ENCODE measurements at places on chromosomes 16 and 17.

GRCh38 chr16:13414154-13414553 is 505.8 kb upstream of the ERCC4 start:
- no peak for DNase-seq

- DNase-seq: no peak
Measured at GRCh38 chr17:50790618-50791017, 23.3 kb upstream of the ANKRD40CL start.

GRCh38 chr16:5905935-5906334 is 808.3 kb upstream of the EEF2KMT start:
- no peak for DNase-seq

- DNase-seq: no peak
Measured at GRCh38 chr17:72525225-72526015, 404.6 kb downstream of the SOX9 start.

DNA sequence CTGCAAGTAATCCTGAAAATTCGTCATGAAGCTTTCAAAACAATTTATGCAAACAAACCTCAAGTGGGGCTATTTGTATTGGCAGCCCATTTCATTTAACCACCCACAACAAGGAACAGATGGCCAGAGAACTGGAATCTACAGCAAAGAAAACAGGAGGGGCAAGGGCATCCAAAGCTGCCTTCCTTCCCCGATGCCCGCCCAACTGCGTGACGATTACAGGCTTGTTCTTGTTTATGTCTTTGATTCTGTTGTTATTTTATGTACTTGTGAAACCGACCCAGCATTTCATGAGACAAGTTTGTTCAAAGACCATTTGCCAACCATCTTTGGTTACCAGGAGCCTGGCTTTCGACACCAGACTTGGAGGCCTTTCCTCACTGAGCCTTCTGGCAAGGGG is 59.1 kb upstream of the IRX6 start:
- DNase-seq: no peak

DNA sequence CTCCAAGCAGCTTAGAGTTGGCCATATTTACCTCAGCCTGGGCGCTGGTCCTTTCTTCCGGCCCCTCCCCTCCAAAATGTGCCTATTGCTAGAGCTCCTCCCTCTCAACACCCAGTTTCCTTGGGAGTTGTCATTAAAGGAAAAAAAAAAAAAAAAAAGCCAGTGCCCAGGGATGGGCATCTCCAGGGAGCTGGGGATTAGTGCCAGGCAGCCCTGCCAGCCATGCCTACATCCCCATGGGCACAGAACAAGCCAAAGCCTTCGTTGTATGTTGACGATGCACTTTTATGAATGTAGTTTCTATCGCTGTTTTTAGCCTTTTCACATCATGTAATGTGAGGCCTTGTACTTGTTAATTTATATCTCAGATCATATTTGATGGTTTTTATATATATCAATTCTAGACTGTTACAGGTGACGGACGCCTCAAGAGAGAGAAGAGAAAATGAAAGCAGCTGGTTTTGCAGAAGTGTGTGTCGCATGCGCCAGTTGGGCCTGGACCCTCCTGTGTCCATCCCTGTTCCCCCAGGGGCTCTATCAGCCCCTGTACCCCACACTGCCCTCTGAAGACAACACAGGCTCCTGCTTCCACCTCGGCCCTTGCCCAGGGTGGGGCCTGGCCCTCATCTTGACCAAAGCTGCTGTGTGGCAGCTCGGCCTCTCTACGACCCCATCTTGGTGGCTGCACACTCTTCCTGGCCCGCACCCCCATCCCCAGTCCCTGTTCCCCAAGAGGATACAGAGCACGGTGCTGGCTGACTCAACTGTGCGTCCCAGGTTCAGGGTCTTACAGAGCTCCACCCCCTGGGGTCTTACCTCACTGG is 4.8 kb downstream of the LIMD2 start:
- peak; percentile 39 for DNase-seq

GRCh38 chr16:72198021-72198711 is 26.2 kb upstream of the PMFBP1 start:
- no peak for DNase-seq

- no peak for DNase-seq
Measured at GRCh38 chr17:77734371-77735080, 224.0 kb upstream of the TNRC6C start.

GRCh38 chr16:68786685-68787418 is 49.8 kb downstream of the CDH1 start:
- no peak for DNase-seq

GRCh38 chr17:50035945-50036344 is 20.0 kb upstream of the ITGA3 start:
- DNase-seq: no peak

- DNase-seq: no peak
Measured at GRCh38 chr16:85651629-85652430, 36.9 kb downstream of the GINS2 start.

DNA sequence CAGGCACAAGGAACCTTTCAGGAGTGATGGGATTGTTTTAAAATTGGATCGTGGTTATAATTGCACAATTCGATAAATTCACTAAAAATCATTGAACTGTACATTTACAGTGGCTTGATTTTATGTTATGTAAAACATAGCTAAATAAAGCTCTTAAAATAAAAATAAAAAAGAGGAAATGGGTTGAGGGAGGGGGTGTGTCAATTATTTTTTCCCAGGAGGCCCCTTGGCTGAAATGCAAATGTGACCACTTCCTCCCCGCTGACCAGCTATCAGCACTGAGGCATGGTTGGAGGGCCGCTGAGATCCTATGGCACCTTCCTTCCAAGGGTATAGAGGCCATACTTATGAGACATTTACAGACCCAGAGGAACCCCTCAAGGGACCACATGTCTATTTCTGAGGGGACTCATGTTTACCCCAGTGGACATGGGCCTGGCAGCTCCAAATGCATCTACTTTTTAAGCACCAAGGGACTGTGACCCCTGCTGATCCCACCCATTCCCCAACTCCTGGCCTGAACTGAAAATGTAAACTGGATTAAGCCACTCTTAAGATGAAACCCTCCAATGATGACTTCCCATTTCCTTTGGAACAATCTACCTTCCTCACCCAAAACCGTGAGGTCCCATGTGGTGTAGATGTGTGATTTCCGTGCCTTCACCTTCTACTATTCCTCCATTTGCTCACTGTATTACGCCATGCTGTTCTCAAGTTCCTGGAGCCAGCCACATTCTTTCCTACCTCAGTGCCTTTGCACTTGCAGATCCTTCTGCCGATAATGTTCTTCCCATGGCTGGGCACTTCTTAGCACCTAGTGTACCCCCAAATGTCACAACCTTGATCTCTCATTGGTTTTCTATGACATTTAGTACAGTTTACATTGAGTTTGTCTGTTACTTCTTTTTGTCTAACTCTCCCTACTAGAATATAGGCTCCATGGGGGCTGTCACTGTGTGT is 2.8 kb upstream of the IL21R start:
- DNase-seq: peak; percentile 63

DNA sequence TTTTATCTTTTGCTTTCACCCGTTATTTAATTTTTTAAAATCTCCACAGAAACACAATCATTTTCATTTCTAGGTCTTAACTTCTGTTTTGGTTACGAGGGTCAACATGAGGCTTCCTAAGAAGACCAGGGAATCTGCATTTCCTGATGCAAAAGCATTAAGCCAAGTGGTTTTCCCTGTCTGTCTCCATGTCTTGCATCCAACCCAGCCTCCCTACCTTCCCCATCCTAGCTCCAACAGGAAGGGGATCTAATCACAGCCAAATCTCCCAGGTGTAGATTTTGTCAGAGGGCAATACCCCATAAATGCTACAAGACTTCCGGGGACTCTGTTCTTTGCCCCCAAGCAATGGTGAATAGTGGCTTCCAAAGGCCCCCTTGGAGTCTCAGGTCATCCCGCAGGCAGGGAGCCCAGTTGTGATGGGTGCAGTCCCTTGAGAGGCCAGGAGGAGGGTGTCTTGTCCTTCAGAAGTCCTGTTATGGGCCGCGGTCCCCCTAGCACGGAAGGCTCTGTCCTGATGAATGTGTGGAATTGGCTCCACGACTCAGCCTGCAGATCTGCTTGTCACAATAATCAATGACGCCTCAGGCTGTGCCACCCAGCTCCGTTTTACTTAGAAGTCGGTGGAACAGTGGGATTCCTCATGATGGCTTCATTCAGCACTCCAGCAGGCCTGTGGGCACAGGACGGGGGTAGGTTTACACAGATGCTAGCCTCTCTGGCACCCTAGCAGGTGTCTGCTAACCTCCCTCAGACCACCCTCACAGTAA is 141.1 kb downstream of the RGS9 start:
- peak; percentile 16 for DNase-seq

DNA sequence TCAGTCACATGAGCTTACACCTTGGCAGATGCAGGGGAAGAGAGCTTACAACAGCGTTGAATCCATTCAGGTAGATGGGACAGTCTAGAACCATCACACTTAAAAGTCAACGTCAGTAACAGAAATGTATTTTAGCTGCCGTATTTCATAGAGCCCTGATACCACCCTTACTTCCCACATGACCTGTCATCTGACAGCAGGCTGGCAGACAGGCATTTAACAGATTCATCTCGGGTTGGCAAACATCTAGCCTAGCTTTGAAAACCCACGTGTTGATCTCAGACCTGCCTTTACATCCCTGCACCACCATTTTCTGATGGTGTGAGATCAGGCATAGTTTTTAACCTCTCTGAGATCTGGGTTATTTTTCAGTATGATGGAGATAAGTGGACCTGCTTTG is 177.9 kb upstream of the HSBP1 start:
- DNase-seq: no peak

- no peak for DNase-seq
Measured at GRCh38 chr17:49436174-49436573, 21.5 kb upstream of the PHB1 start.

GRCh38 chr17:46771561-46772474 is 46.7 kb downstream of the WNT3 start:
- peak; percentile 30 for DNase-seq

DNA sequence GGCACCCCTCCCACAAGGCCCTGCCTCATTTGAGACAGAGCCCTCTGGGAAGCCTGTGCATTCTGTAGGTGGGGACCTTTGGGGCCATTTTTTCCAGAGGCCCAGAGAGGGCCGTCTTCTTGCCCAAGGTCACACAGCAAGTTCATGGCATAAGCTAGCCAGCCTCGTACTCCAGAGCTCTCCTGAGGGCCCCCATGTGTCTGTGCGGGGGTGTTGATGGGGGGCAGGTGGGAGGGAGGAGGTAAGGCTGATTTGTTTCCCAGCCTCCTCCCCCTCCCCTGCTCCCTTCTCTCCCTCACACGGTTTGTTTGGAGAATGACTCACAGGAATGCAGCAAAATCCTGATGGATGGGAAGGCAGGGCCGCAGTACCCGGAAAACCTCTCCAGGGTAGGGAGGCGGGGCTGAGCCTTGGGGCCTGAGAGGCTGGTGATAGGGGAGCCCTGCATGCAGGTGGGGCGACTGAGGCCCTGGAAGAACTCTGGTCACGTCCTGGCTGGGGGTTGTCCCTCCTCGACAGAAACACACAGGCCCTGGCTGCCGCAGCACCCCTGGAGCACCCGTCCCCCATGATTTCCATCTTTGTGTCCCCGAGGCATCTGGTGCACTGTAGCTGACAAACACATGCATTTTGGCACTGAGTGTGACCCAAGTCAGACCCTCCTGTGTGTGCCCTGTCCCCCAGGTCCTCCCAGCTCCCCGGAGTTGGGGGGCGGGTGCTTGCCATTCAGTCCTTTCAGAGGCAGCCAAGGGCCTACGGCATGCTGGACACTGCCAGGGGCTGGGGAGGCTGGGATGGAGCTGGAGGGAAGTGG is 29.7 kb downstream of the RAI1 start:
- DNase-seq: no peak

GRCh38 chr17:37082311-37082860 is 133.6 kb downstream of the AATF start:
- DNase-seq: no peak

DNA sequence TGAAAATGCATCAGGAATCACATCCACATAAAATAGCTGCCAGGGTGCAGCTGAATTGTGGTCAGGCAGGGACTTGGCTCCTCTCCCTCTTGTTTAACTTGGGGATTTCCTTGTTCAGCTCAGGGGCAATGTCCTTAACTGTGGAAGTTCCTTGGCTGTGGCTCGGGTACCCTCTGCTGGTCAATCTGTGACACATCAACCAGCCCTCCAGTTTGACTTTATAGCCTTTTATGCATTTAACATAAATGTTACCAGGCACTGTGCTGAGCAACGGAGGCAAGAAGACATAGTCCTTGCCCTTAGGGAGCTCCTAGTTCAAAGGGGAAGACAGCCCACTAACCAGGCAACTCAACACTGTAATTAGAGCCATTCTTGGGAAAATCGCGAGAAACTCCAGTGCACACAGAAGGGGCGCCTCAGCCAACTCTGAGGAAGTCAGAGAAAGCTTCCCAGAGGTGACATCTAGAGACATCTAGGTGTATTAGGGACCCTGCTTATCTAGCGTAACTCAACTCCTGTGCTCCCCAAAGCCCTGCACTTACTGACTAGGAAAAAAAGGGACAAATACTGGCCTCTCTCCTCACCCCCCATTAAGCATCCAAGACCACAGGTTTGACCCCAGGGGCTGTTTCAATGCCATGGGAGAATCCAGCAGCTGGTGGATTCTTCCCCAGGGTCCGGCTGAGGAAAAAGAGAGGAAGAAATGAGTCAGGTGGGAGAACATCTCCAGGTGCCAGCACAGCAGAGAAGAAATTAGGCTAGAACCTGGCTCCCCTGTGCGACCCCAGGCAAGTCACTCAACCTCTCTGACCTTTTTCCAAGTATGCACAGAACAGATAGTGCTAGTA is 17.3 kb upstream of the EEF2K start:
- peak; percentile 62 for DNase-seq

- no peak for DNase-seq
Measured at GRCh38 chr16:47060596-47060995, 83.1 kb downstream of the NETO2 start.

DNA sequence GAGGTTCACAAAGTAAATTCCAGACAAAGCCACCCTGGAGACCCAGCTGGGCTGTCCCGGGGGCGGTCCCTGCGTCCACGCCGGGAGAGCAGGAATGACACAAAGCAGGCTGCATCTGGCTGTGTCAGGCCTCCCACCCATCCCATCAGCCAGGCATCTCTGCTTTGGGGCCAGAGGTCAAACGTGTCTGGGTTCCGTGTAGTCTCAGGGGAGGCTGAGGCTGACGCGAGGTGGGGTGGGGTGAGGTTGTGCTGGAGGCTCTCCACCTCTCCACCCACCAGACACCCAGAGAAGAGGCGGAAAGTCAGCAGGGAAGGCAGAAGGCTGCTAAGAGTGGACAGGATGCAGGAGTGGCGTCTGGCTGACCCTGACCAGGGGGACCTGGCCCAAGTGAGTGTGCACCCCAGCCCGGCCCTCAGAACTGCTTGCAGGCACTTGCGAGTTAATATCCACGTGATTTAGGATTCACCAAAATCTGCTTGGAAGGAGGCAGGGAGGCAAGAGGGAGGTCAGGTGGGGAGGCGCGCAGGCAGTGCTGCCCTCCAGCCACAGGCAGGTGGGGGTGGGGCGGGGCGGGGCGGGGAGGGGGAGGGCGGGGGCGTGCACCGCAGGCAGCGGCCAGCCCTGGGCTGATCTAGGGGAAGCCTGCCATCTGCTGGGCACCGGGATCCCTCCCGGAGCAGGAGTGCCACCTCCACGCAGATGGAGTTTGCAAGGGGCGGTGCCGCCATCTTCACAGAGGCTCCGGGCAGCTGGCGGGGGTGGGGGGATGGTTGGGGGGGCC is 44.3 kb downstream of the TBC1D16 start:
- DNase-seq: peak; percentile 78

GRCh38 chr17:42203354-42203753 is 9.1 kb upstream of the GHDC start:
- DNase-seq: no peak

GRCh38 chr16:70694088-70694867 is 8.4 kb upstream of the MTSS2 start:
- DNase-seq: no peak
